Right renal cortex interstitium (tissue), 3 donors: ENCODE measurements at places on chromosomes 13 and 19. TPM values are rescaled to one million over a fixed set of nuclear protein-coding genes. Genes with fewer than 3 reads are reported as not detected.

GRCh38 chr19:2702170-2703076 is at the start of gene GNG7:
Gene GNG7, minus strand, starts transcription at chr19:2702694. Its CDS starts 182,006 bp downstream, at chr19:2520688.
- DNase-seq, result peak; percentile 81

DNA sequence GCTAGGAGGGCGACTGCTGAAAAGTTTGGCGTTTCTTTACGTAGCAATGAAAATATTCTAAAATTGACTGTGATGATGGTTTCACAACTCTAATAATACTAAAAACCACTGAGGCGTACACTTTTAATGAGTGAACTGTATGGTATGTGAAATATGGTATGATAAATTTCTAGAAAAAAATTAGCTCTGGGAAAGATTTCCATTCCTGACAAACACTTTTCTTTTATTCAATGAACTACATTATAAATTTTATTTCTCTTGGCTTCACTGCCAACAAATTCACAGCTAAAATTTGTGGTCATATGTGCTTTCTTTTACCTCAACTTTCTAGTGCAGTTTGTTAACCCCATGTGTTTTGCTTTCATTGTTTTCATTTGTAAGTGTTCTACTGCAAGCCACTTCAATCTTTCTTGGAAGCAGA is 11.1 kb downstream of the ZC3H13 start:
- DNase-seq, result no peak

- no peak for DNase-seq
Observed at GRCh38 chr13:38697628-38698333, 10.9 kb downstream of the FREM2 start.

GRCh38 chr19:7506385-7507328 is 9.2 kb upstream of the ZNF358 start:
- DNase-seq, result no peak

DNA sequence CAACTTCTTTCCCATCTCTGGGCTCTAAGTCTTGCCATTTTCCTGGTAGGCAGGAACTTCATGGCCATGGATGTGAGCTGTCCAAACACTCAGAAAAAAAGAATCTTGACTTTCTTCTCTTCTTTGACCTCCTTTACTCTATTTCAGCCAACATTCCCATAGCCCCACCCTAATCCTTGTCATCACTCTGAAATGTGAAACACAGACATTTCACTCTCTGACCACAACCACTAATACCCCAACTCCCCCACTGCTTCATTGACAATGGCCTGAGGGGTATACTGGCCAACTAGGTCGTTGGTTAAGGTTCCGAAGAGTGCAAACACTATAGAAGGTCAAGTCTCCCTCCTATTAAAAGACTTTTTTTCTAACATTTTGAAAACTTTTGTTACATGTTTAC is 4.7 kb upstream of the CYP2A13 start:
- no peak for DNase-seq

DNA sequence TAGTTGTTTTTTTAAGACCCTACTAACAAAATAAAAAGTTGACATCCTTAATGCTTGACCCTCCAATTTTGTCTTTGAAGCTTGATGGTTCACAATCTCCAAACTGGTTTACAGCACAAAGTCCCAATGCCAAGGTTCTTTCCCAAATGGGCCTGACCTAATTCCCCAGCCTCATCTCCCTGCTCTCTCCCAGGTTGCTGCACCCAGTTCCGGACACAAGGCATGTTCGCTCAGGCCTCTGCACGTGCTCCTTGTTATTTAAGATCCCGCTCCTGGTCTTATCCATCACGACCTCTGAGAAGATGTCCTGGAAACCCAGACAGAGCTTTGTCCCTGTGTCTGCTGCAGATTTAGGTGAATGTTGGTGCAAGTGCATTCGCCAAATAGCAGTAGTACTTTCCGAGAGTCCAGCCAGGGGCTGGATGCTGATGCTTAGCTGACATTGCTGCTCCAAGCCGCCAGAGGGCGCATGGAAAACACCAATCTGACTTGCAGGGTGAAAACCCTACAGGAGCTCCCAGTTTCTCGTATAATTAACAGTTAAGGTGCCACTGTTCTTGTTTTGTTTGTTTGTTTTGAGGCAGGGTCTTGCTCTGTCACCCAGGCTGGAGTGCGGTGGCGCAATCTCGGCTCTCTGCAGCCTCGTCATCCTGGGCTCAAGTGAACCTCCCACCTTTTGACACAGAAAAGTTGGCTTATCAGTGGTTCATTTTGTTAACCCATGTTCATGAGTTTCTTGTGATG is 18.5 kb downstream of the LYPD3 start:
- no peak for DNase-seq

- DNase-seq, result no peak
Observed at GRCh38 chr13:64725492-64725891, 2504.6 kb downstream of the PCDH9 start.

DNA sequence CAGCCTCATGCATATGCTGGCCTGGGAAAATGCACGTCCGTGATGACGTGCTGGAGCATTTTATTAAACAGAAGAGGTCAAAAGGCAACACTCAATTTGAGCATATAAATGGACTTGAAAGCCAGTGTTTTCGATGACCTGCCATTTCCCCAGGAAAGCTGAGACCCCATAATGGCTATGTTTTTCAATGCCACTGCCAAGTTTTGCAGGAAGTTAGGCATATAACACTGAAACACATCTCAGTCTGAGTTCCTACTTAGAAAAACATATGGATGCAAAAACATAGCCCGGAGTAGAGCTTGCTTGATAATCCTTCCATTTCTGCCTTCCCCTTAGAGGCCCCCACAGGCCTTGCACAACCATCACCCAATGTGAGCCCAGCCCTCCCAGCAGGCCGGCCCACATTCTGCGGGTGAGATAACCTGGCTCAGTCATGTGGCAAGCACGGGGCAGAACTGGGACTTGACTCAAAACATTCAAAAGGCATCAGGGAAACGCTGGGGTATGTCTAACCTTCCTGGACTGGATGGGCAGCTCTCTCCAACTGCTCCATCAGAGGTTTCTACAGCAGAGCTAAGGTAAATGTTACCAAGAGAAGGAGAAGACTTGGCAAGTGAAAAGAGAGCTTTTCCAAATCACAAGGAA is 24.9 kb downstream of the EPS15L1 start:
- DNase-seq, result no peak

DNA sequence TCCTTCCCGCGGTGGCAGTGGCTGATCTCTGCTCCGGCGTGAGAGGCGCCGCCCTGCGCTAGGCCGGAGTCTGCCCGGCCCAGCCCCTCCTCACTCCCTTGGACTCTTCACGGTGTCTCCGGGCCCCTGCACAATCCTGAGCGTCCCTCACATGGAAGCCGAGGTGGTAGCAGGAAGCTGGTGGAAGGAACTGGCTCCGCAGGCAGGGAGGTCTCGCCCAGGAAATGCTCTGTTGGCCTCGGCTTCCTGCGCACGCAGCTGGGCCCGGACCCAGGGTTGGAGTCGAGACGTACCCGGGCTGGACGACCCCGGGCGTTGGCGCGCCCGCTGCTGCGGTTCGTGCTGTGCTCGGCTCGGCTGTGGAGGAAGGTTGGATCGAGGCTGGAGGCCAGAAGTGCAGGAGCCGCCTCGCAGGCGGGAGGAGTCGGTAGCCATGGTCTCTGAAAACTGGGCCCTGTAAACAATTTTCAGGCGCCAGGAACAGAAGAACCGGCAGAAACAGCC is 46.3 kb downstream of the ZNF724 start:
- DNase-seq, result no peak

DNA sequence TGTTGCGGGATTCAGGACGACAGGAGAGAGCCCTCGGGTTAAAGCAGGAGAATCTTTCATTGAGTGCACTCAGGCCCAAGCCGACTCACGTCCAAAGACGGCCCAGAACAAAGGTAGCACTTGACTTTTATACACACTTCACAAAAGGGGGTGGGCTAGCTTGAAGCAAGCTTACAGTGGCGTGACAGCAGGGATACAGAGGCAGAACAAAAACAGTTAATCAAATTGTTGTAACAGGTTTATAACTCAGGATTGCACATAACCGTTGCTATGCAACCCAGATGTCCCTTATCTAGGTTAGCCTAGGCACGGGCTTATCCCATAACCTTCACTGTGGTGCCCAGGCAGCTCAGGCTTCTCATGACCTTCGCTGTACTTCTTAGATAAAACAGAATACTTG is 2.0 kb downstream of the MED25 start:
- no peak for DNase-seq

- no peak for DNase-seq
Observed at GRCh38 chr13:90068658-90069057, 1278.8 kb upstream of the MIR17HG start.

DNA sequence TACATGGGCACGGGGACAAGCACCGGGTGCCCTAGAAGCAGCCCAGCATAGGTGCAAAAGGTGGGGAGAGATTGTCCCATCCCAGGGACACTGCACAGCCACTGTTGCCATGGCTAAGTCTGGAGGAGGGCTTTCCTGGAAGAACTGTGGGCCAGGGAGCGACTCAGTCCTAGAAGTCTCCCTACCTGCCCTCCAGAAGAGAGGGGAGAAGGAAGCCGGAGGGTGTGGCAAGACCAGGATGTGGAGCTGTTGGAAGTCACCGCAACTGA is 2.3 kb upstream of the FBN3 start:
- no peak for DNase-seq

GRCh38 chr13:29589234-29589633 is 6.3 kb downstream of the SLC7A1 start:
- DNase-seq, result no peak

- DNase-seq, result no peak
Observed at GRCh38 chr19:5953030-5953589, 24.8 kb downstream of the RANBP3 start.

DNA sequence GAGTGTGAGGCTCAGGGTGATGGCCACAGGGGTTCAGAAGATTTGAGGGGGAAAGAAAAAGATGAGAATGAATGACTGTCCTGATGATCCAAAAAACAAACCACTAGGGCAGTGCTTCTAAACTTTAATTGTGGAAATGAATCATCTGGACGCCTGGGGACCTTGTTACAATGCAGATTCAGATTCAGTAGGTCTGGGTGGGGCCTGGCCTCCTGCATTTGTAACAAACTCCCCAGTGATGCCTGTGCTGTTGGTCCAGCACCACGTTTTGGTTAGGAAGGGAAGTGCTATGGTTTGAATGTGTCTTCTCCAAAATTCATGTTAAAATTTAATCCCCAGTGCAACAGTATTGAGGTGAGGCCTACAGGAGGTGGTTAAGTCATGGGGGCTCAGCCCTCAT is 49.5 kb upstream of the KPNA3 start:
- DNase-seq, result no peak

GRCh38 chr13:38979891-38980749 is 10.5 kb downstream of the STOML3 start:
- no peak for DNase-seq

- DNase-seq, result no peak
Observed at GRCh38 chr13:99996381-99996973, 14.9 kb downstream of the ZIC2 start.

DNA sequence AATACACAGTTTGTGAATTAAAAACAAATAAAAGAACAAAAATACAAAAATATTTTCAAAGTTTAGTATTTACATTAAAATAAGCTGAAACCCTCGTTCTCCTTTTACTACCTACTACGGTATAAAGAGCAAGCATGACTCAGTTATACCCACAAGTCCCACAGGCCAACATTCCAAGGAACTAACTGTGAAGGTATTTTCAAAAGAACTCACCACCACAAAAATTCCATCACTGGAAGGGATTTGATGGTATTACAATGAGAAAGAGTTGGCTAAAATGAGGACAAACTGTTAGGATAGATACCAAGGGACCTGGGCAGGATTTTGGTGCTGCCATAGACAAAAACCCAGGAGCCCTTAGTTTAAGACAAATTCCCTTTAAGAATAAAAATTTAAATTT is 122.7 kb downstream of the TBC1D4 start:
- no peak for DNase-seq

GRCh38 chr19:21559444-21559843 is 54.0 kb downstream of the ZNF429 start:
- DNase-seq, result no peak

DNA sequence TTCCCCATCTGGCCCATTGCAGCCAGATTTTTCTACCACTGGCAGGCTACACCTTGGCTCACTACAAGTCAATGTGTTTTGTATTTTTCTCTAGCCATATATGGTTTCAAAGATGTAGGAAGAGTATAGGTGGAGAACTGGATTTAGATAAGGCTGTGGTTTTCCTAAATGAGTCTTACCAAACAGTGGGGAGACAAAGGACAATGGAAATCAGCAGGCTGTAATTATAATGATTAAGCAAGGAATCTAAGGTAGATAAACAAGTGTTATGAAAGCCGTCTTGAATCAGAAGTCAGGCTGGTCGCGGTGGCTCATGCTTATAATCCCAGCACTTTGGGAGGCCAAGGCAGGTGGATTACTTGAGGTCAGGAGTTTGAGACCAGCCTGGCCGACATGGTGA is 11.2 kb downstream of the IGFL1 start:
- DNase-seq, result no peak

DNA sequence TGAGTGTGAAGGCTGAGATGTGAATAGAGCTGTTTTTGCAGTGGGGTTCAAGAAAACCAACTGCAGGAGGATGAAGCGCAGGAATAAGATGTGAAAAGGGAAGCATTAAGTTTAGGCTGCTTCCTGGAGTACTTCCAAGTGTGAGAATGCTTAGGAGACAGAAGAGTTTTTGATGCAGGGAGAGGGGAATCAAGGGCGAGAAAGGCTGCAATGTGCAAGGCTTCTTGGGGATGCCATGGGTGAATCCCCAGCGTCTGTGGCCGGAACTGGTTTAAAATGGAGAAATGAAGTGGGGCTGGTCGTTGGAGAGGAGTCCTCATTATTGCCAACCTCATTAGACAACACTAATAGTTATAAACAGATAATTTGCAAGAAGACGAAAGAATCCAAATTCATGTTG is 764.9 kb downstream of the LIG4 start:
- DNase-seq, result no peak

DNA sequence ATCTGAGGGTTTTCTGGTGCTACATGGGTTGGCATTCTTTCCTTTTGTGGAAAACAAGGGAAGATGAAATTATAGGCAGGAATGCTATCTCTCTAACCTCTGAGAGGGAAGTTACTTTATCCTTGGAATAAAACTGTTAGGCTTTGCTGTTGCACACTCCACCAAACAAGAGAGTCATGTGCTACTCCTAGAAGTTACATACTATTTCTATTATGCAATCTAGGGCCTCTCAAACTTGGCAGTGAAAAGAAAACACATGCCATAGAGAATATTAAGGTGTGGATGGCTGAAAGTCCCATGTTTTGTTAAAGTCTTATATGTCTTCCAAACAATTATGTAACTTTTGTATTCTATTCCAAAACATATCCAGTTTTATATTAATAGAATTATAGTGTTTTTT is 367.9 kb downstream of the SLC7A1 start:
- no peak for DNase-seq

GRCh38 chr19:18857223-18857622 is 25.5 kb downstream of the UPF1 start:
- no peak for DNase-seq

- DNase-seq, result no peak
Observed at GRCh38 chr13:101626925-101627555, 174.6 kb downstream of the ITGBL1 start.

ZNF540 gene
- polyA plus RNA-seq, result 5.1 TPM

VSIG10L gene
- 3.5 TPM for polyA plus RNA-seq

TNFRSF19 gene
- 50.3 TPM for polyA plus RNA-seq

LENG9 gene
- 1.2 TPM for polyA plus RNA-seq

ATCAY gene
- polyA plus RNA-seq, result 0.46 TPM

TEKTIP1 gene
- polyA plus RNA-seq, result 5.0 TPM

TEX26 gene
- 3.4 TPM for polyA plus RNA-seq

COL4A1 gene
- polyA plus RNA-seq, result 601 TPM

SLC25A41 gene
- 0.25 TPM for polyA plus RNA-seq

RFPL4AL1 gene
- polyA plus RNA-seq, result not detected

MCF2L gene
- 26.2 TPM for polyA plus RNA-seq
